ENCODE measurements at places on chromosomes 2 and 18. TPM values are rescaled to one million over a fixed set of nuclear protein-coding genes. Genes with fewer than 3 reads are reported as not detected.

TXNL1 gene
- total RNA-seq, result 65.7 TPM

VIT gene
- 36.2 TPM for total RNA-seq

DNA sequence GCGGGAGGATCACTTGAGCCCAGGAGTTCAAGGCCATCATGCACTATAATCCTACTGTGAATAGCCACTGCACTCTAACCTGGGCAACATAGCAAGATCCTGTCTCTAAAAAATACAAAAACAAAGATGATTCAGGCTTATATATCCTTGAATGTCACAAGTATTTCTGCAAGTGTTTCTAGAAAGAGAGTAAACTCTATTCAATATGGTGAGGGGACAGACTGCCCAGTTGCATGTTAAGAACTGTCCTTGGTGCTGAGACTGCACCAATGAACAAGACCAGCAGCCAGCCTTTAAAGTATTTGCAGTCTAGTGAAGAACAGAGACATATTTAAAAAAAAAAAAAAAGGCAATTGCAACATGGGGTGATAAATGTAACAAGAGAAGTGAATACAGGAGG lies 16.4 kb downstream of the MAP3K19 start:
- no peak for DNase-seq

DNA sequence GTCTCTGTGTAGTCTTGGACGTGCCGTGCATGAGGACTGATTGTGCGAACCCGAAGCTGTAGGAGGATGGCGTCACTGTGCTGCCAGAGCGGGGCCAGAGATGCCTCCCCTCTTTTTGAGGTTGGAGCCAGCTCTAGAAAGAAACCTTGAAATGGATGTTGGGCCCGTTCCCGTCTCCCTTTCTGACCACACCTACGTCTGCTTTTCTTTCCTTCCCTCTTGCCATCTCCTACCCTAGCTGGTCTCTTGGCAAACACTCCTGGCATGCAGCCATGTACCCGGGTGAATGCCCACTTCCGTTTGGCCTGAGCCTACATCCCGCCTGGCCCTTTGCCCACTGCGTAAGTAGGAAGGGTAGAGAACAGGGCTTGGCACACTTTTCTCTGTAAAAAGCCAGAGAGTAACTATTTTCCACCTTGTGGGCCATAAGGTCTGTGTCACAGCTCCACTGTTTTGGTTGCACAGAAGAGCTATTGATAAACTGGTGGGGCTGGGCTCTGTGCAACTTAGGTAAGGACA lies 37.4 kb downstream of the SH3BP4 start:
- DNase-seq, result peak; percentile 95

GRCh38 chr2:15691586-15692310 lies 100.1 kb downstream of the DDX1 start:
- DNase-seq, result no peak

- DNase-seq, result no peak
Measured at GRCh38 chr2:49687918-49688317, 533.6 kb upstream of the FSHR start.

GRCh38 chr2:136205615-136206014 lies 87.7 kb upstream of the CXCR4 start:
- DNase-seq, result no peak
